K562 (cell line): ENCODE measurements at places on chromosomes 3 and 15.

DNA sequence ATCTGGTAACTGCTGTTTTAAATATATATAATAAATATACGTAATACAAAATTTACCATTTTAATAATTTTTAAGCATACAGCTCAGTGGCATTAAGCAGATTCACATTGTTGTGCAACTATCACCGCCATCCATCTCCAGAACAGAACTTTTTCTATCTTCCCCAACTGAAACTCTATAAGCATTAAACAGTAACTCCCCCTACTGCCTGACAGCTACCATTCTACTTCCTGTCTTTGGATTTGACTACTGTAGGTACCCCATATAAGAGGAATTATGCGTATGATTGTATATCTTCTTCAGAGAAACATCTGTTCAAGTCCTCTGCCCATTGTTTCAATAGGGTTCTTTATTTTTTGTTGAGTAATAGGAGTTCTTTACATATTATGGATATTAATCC is 36.8 kb downstream of the EID1 start:
- no peak for DNase-seq

GRCh38 chr3:16452261-16452660 is 61.2 kb downstream of the RFTN1 start:
- DNase-seq = no peak

- DNase-seq = peak; percentile 33
These were observed 59.4 kb downstream of the TMEM44 start for GRCh38 chr3:194573680-194574437.

GRCh38 chr3:194758716-194759115 is 73.0 kb downstream of the FAM43A start:
- DNase-seq = no peak
